Right atrium auricular region (tissue), 2 donors: ENCODE measurements at places on chromosomes 13 and 19. TPM values are rescaled to one million over a fixed set of nuclear protein-coding genes. Genes with fewer than 3 reads are reported as not detected.

Gene COX7A1
- 136 TPM for total RNA-seq

Gene DPY19L3
- 3.7 TPM for total RNA-seq

Gene ZNF536
- total RNA-seq = 2.7 TPM

Gene IGFL2
- total RNA-seq = not detected

Gene NTN5
- total RNA-seq = 0.16 TPM

Gene MYO16
- 1.8 TPM for total RNA-seq

Gene HPN
- total RNA-seq = 2.5 TPM

Gene EFNA2
- total RNA-seq = not detected

Gene CEACAM7
- total RNA-seq = not detected

Gene KLK15
- not detected for total RNA-seq

GRCh38 chr19:15843203-15843893, 27.9 kb upstream of the OR10H1 start:
- DNase-seq = no peak

- DNase-seq = no peak
These were observed 88.1 kb downstream of the ZNF429 start for GRCh38 chr19:21593502-21593901.

GRCh38 chr13:80047406-80047805, 293.5 kb downstream of the SPRY2 start:
- DNase-seq = no peak

- no peak for DNase-seq
These were observed 34.2 kb downstream of the KCTD12 start for GRCh38 chr13:76851961-76852360.

DNA sequence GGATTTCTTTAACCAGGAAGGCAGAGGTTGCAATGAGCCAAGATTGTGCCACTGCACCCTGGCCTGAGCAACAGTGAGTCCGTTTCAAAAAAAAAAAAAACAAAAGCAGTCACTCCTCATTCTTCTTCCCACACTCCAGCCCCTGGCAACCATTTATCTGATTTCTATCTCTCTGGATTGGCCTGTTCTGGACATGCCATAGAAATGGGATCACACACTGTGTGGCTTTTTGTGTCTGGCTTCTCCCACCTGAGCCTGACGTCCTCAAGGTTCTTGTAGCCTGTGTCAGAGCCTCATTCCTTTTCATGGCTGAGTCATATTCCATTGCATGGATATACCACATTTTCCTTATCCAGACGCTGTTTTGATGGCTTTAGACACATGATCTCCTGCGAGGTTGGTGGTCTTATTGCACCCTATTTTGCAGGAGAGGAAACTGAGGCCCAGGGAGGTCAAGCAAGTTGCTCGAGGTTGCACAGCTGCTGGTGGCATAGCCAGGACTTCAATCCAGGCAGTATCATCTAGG, 15.8 kb upstream of the FEM1A start:
- no peak for DNase-seq

GRCh38 chr13:43895940-43896339, 16.2 kb downstream of the LACC1 start:
- DNase-seq = no peak

GRCh38 chr13:110575322-110576069, 14.0 kb upstream of the RAB20 start:
- no peak for DNase-seq

GRCh38 chr19:11963566-11964355, 1.1 kb upstream of the ZNF763 start:
- peak; percentile 87 for DNase-seq

DNA sequence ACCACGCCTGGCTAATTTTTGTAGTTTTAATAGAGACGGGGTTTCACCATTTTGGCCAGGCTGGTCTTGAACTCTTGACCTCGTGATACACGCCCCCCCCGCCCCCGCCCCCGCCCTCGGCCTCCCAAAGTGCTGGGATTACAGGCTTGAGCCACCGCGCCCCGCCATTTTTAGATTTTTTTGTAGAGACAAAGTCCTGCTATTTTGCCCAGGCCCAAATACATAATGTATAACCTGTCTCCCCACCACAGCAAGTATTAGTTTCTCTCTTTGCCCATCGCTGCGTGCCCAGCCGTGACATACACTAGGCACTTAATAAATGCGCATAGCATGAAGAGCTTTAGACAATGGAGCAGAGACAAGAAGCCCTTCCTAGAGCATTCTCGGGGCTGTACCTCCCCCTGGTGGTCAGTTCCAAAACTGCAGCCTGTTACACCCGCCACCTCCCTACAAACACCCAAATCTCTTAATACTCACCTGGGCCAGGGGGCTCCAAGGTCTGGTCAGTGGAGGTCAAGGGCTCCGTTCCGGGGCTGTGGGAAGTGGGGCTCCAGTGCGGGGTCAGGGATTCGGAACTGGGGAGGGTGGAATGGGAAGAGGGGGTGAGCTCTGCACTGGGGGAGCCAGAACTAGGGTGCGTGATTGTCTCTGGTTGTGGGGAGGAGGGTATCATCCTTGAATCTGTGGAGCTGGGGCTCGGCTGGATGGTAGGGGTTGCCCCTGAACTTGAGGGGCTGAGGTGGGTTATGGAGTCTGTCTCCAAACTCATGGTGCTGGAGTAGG, 22.5 kb downstream of the IQCN start:
- peak; percentile 87 for DNase-seq

GRCh38 chr19:10093295-10094186, 7.4 kb downstream of the SHFL start:
- no peak for DNase-seq

- DNase-seq = no peak
These were observed 12.8 kb upstream of the SAMD1 start for GRCh38 chr19:14103310-14103709.

GRCh38 chr19:1407528-1408299, at the start of gene DAZAP1:
TSS of gene DAZAP1 (plus strand) at chr19:1407586. CDS start at chr19:1407774, 188 bp downstream.
- no peak for DNase-seq

DNA sequence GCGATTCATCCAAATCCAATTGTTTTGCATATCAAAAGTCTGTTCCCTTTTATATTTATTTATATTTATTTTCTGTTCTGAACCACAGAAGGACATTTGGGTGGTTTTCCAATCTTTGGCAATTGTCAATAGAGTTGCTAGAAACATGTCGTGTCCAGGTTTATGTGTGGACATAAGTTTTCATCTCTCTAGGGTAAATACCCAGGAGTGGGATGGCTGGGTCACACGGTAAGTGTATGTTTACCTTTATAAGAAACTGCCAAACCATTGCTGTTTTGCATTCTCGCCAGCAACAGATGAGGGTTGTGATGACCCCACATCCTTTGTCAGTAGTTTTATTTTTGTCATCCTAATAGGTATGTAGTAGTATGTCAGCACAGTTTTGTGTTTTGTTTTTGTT, 12.5 kb downstream of the AP1M1 start:
- no peak for DNase-seq

- DNase-seq = no peak
These were observed 312.5 kb downstream of the TEX29 start for GRCh38 chr13:111632906-111633305.

- DNase-seq = no peak
These were observed 12.1 kb upstream of the ZNF254 start for GRCh38 chr19:24074720-24075454.

- no peak for DNase-seq
These were observed 26.8 kb upstream of the CEACAM21 start for GRCh38 chr19:41548954-41549688.

DNA sequence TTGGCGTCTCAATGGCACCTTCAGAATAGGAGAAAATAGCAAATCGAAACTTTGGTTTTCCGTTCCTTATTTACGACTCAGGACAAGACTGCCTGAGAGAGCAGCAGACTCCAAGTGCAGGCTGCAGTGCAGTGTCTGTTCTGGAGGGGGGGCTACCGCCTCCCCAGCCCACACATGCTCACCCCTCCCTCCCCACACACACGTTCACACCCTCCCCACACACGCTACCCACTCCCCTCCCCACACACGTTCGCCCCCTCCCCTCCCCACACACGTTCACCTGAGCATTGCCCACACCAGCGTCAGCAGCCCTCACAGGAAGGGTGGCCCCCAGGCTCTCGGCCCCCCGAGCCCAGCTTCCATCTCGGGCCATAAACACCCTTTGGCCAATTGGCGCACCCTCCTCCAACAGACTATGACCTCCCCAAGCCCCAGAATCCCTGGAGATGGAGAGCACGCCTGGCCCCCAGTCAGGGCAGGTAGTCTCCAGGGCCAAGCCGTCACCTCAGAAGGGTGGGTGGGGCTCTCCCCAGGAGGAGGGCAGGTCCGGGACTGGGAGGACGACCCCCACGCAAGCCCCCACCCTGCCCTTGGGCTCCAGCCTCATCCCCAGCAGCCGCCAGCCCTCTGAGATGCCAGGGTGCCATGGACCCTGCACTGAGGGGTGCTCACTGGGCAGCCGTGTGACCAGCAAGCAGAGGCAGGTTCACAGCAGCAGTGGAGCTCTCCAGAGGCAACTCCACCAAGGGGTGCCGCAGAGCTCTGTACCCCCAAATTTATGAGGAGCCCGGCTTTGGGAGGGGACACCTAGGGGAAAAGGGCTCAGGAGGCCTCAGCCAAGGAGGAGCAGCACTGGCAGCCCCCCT, 27.5 kb downstream of the RASA3 start:
- peak; percentile 50 for DNase-seq

DNA sequence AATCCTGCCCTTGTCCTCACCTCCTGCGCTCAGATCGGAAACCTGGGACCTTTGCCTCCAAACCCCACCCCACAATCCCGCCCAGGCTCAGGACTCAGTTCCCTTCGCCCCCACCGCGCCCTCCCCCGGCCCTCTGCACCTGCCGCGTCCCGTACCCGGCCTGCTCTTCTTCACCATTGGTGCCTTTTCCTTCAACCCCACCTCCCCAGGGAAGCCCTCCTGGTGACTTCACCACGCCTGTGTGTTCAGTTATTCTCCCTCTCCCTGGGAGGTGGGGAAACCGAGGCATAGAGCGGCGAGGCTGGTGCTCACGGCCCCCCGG, 19.3 kb upstream of the TCF3 start:
- DNase-seq = no peak

- no peak for DNase-seq
These were observed 83.5 kb downstream of the FRY start for GRCh38 chr13:32115066-32115465.

GRCh38 chr13:50369646-50370045, 354.4 kb downstream of the KCNRG start:
- DNase-seq = no peak

- DNase-seq = no peak
These were observed 418.9 kb downstream of the KLF12 start for GRCh38 chr13:73715114-73715910.

DNA sequence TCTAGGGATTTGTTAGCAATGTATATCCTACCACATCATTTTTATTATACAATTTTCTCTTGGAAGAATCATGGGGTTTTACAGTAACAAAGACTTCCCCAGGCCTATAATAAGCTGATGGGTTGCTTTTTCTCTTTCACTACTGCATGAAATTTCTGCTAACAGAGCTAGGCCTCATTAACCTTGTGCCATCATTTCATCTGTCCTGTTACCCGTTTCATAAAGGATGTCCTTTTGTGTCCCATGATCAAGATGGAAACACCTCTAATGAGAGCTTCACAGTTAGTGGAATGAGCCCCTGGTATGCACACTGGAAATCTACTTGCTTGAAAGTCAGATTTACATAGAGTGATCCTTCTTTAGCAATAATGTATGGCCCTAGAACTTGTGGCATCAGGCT, 138.7 kb downstream of the RXFP2 start:
- no peak for DNase-seq

- no peak for DNase-seq
These were observed 791 bp upstream of the ADGRE2 start for GRCh38 chr19:14779151-14779550.

DNA sequence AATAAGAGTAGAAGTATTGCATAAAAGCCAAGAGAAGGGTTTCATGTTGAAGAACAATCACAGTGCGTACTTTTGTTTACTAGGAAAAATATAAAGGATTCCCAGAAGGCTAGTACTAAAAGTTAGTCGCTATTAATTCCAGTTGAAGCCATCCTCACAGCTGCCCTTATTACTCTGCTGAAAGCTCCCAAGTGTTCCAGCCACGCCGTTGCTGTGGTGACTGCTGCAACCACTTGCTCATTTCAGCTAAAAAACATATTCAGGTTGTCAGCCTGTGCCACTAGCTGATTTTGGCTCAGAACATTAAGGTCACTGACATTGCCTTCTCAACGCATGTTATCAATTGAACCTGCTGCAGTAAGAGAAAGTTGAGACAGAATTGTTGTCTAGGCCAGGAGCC, 87.1 kb upstream of the FNDC3A start:
- no peak for DNase-seq
